HAP-1 (cell line): ENCODE measurements at places on chromosomes 12 and 14.

DNA sequence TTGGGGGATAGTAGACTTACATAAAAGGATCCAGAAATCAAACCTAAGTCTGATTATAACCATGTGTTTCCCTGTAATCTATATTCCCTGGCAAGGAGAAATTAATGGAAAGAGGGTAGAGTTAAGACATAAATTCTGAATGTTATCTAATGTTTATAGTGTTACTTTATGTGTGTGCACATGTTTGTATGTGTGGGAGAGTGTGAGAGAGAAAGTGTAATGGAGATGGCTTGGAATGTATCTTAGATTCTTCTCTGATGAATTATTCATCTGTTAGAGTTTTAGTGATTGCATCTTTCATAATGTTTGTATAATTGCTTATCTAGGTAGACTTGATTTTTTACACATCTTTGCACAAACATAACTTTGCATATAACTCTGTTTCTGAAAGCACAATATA lies 490.9 kb downstream of the FLRT2 start:
- DNase-seq, result no peak

GRCh38 chr12:73277971-73278370 lies 1005.8 kb downstream of the TRHDE start:
- no peak for DNase-seq

DNA sequence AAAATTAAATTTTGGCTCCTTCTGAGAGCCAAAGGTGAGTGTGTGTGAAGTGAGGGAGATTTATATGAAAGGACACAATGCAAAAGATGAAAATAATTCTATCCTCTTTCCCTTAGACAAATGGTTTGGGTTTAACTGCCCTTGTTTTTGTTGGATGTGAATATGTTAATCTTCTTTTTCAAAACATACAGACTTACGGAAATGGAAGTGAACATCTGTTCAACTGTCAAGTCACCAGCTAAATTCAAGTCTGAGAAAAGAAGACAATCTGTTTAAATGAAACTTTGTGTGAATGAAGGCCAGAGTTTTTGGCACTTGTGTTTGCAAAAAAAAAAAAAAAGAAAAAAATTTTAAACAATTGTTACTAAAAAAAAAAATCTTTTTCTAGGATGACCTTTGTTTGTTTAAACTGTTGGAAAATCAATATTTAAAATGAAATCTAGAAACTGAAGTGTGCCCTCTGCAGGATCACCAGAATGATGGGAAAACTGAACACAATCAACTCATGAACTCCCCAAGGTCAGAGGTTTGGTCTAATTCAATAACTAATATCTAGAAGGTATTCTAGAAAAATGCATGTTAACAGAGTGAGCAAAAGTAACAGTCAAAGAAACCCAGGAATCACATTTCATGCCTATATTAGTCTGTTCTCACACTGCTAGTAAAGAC lies 448.8 kb downstream of the FLRT2 start:
- no peak for DNase-seq

DNA sequence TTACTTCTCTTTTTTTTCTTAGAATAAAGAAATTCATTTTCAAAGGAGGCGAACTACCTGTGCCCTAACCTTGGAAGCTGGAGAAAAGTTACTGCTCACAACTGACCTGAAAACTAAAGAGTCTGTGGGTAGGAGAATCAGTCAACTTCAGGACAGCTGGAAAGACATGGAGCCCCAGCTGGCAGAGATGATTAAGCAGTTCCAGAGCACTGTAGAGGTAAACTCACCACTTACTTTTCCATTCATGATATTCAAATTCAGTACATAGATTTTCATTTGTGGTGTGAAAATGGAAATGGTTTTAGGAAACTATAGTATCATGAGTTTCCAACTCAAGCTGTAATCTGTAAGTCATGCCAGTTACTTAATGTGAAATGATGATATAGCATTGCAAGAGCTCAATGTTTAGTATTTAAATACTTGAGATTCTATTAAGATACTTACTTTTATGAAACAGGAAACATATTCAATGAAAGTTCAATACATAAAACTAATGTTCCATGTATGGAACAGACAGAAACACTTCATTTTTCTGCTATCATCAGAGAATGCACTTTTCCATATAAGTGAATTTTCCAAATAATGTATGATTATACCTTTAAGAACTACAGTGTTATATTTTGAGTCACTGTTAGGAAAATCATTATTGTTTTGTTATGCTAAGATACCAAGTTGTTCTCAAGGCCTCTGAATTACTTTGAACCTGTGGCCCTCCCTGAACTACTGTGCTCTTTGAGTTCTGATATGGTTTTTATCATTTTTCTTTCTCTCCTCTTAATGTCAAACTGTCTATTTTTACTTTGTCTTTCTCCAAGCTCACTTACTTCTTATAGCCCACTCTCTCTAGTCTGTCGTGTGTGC lies 119.0 kb downstream of the ESR2 start:
- no peak for DNase-seq

- no peak for DNase-seq
Observed at GRCh38 chr14:23916004-23916403, 37.6 kb upstream of the DHRS4 start.

DNA sequence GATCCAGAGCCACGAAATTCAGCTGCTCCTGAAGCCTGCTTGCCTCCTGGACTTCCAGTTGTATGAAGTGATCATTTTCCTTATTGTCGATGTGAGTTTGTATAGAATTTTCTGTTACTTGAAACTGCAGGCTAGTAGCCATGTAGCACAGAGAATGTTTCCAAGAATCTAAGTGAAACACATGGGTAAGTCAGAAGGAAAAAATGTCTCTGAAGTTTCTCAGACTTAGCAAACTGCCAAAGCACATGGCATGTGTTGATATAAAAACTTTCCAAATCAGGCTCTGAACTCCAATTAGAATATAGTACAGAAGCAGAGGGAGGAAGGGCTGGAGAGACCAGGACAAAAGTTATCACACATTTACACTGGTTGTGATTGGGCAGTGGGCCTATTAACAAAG lies 9.8 kb upstream of the PCNX1 start:
- no peak for DNase-seq

DNA sequence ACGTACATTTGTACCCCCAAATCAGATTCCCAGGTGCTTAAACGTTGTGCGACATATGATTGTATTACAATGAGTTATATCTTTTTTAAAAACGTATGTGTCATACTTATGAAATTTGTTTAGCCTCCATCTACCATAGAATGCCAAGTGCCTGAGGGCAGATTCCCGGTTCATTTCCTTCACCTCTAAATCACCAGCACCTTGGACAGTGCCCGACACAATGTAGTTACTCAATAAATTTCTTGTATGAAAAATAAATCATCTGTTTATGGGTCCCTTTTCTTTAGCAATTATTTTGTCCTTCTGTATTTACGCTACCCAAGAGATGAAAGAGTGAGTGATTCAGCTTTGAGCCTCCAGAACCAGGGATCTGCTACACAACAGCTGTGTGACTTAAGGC lies 157.4 kb downstream of the TBX5 start:
- no peak for DNase-seq

GRCh38 chr14:104293851-104294627 lies 155.7 kb downstream of the KIF26A start:
- DNase-seq, result no peak

DNA sequence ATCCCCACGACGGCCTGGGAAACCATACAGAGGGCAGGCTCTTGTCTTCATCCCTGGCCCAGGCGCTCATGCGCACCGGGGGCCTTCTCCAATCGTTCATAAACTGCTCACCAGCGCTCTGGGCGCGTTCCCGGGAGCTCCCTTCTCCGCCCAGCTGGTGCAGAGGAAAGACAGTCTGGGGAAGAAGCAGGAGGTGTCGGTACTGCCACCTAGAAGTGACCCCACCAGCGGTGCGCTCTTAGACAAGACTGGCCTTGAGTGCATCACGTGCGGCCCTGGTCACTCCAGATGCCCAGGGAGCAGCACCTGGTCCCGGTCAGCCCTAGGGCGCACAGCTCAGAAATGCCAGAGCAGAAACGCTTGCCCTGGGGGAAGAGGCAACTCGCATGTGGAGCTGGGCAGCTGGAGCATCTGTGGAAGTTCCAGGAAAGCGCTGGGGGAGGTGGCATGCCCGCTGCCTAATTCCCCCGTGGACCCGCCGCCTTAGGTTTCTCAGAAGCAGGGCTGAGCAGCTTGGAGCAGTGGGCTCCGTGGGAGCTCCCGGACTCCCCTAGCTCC lies 2.5 kb downstream of the GSC start:
- no peak for DNase-seq

DNA sequence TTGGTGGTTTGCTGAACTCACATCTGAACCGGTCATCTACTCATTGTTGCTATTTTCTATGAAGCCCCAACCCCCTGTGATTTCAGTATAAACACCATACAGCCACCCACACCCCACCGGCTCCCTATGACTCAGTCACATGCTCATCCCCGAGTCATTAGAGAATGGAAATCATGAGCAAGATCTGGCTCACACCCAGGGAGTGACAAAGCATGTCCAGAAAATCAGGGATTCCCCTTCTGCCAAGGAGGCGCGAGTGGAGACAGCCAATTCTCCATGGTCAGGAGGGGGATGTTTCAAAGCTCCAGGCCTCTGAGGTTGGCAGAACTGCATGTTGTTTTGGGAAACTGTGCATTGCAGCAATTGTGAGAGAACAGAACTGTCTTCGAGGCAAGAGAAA lies 657.5 kb upstream of the TBX3 start:
- DNase-seq, result no peak

GRCh38 chr12:130133851-130134562 lies 28.3 kb upstream of the FZD10 start:
- no peak for DNase-seq

- DNase-seq, result no peak
Observed at GRCh38 chr14:55721353-55721752, 141.3 kb downstream of the KTN1 start.

DNA sequence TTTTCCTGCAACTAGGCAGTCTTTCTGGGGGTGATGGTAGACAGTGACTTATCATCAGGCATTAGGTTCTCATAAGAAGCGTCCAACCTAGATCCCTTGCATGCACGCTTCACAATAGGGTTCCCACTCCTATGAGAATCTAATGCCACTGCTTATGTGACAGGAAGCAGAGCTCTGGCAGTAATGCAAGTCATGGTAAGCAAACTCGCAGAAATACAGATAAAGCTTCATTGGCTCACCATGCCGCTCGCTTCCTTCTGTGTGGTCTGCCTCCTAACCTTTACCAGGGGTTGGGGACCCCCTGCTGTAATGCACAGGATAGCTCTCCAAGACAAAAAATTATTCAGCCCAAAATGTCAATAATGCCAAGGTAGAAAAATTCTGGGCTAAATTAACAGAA lies 864.2 kb downstream of the TRHDE start:
- DNase-seq, result no peak

DNA sequence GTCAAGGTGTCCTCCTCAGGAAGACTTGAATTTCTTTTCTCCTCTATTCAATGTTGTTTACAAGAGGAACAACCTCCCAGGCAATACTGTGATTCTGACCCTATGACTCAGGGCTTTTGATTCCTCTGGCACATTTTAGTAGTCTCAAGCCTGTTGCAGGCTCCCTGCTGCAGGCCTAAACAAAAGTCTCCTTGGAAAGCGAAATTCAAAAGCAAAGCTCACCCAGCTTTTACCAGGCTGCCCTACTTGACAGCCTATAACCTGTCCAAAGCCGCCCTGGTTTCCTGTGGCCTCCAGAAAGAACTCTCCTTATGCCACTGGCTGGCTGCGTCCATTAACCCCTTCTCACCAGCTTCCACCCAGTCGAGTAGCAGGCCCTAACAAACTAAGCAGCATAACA lies 11.6 kb downstream of the FGD6 start:
- DNase-seq, result no peak

GRCh38 chr14:62301911-62302310 lies 539.7 kb downstream of the SNAPC1 start:
- no peak for DNase-seq

- peak; percentile 18 for DNase-seq
Observed at GRCh38 chr14:51028851-51029754, 65.8 kb downstream of the TRIM9 start.

DNA sequence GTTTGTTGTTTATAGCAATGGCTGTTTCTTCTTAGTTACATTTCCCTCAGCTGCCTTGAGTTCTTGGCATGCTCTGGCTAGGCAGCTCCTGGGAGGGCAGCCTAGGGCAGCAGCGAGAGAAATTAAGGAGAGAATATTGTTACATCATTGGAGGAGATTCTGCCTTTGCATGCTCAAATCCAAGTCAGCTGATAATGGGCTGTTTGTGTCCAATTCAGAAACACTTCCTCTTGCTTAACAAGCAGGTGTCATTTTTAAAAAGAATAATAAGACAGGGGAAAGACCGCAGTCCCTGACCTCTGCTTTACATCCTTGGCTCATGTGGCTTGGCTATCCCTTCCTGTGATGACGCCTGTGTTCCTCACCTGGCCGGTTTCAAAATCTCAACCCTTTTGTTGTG lies 76.9 kb downstream of the ESR2 start:
- DNase-seq, result no peak

DNA sequence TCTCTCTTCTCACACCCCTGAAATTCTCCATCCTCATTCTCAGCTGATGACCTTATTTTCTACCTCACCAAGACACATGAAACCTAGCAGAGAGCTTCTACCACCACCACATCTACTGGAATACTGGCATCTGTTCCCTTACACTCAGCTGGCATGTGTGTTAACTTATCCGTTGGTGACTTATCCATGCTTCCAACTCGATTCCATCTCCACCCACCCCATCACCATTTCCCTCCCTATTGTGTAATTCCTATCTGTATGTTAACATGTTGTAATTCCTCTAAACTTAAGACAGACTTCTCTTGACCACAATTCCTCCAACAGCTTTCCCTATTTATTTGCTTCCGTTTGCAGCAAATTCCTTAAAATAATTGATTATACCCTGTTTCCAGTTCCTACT lies 15.4 kb downstream of the C1S start:
- DNase-seq, result no peak

GRCh38 chr12:93944911-93945310 lies 203.5 kb upstream of the PLXNC1 start:
- DNase-seq, result no peak

DNA sequence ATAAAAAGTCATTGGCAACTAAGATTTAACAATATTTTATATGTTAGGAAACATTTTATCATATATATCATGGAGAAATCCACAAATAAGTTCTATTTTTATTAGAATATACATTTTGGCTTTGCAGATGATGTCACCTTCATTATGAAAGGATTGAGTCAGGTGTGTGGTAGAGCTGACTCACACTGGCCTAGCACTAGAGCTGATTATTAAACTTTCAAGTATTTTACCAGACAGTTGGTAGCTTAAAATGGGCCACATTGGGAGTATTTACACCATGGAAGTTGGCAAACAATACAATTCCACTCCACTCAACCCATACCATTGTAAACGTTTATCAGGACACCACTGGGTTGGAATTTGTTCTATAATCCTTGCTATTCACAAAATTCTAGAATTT lies 1036.6 kb downstream of the TRHDE start:
- no peak for DNase-seq

- DNase-seq, result no peak
Observed at GRCh38 chr12:53932915-53933314, 5.7 kb upstream of the HOXC13 start.

DNA sequence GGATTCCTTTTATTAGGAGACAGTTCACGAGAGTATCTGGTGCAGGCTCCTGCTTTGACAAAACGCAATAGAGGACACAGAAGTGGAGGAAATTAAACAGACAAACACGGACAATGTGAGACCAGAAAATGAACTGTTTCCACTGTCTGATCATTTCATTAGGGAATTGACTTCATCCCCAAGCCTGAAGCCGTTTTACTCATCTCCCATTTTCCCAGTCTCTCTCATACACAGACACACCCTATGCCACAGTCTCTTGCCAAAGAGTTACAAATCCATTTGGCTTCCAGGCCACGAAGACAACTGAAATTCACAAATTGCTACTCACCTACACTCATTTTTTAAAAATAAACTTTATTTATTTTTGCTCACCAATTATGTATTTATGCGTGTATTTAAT lies 1087.8 kb upstream of the TMEM132C start:
- DNase-seq, result no peak

- no peak for DNase-seq
Observed at GRCh38 chr12:25107920-25108319, 87.0 kb downstream of the DNAI7 start.
